ENCODE measurements at places on chromosomes 6 and 20. TPM values are rescaled to one million over a fixed set of nuclear protein-coding genes. Genes with fewer than 3 reads are reported as not detected.

Gene LRRC73
- polyA plus RNA-seq, result not detected

DNA sequence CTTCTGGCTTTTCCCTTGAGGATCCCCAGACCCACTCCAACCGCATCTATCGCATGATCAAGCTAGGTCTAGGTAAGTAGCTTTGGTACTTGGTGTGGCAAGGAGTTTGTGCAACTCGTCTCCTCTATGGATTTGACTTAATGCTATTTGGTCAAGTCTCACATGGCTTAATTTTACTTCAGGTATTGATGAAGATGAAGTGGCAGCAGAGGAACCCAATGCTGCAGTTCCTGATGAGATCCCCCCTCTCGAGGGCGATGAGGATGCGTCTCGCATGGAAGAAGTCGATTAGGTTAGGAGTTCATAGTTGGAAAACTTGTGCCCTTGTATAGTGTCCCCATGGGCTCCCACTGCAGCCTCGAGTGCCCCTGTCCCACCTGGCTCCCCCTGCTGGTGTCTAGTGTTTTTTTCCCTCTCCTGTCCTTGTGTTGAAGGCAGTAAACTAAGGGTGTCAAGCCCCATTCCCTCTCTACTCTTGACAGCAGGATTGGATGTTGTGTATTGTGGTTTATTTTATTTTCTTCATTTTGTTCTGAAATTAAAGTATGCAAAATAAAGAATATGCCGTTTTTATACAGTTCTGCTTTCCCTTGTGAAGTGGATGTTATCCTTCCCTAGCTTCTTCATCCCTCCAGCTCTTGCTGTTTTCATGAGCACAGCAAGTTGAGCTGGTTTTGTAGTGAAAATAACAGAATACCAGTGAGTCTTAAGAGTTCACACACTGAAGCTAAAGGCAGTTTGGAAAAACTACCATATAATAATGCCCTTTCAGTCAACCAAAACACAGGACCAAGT is 3.8 kb downstream of the SLC35B2 start:
- peak; percentile 47 for DNase-seq

- DNase-seq, result no peak
Measured at GRCh38 chr20:22924046-22924737, 110.9 kb upstream of the SSTR4 start.

DNA sequence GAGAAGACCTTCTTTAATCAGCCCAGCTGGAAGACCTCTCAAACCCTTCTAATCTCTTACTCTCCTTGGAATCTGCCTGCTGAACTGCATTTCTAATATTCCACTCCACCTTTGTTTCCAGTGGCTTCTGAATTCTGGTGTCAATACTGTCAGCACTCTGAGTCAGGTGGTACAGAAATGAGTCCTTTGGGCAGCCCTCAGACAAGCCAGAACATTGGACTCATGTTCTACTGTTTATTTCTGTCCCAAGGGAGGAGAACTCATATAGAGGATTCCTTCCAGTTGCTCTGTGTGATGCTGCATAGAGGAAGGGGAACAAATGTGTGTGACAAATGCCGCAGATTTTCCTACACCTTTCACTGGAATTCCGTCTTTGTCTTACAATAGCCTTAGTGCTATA is 114.8 kb downstream of the PHF3 start:
- no peak for DNase-seq
